Right kidney (tissue), 9 donors: ENCODE measurements at places on chromosomes 1 and 21.
A peak's percentile ranks its signal among the peaks of the same experiment; 100 is the strongest.

- no peak for DNase-seq
Measured at GRCh38 chr1:78408810-78409209, 82.0 kb upstream of the PTGFR start.

DNA sequence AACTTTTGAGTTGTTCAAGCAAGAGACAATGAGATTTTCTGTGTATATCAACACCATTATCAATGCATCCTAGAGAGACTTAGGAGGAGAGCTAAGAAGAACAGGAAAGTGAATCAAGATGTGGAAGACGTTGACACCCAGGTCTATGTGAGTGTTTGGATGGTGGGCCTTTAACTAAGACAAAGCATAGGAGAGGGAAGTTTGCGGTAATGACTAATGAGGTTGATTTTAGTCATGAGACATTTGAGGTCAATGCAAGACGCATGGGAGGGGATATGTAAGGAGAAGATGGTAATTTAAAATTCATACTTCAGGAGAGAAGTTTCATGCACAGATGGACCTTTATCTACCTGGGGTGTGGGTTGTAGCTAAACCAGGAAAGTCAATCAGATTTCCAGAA is 269.6 kb downstream of the VAV3 start:
- DNase-seq = no peak

DNA sequence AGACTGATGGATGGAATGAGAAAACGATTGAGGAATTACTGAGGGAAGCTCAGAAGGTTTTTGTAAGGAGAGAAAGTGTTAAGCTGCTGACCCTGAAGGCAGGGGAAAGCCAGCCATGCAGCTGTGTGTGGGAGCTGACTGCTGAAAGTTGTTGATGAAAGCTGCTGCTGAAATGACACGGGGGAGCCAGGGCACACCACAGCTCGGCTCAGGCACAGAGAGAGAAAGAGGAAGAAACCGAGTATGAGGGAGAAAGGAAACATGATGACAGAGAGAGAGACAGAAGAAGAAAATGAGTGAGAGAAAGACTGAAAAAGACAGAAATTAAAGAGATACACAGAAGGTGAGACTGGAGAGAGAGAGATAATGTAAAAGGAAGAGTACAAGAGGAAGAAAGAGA is 115.5 kb downstream of the LRRC53 start:
- DNase-seq = peak; percentile 52

DNA sequence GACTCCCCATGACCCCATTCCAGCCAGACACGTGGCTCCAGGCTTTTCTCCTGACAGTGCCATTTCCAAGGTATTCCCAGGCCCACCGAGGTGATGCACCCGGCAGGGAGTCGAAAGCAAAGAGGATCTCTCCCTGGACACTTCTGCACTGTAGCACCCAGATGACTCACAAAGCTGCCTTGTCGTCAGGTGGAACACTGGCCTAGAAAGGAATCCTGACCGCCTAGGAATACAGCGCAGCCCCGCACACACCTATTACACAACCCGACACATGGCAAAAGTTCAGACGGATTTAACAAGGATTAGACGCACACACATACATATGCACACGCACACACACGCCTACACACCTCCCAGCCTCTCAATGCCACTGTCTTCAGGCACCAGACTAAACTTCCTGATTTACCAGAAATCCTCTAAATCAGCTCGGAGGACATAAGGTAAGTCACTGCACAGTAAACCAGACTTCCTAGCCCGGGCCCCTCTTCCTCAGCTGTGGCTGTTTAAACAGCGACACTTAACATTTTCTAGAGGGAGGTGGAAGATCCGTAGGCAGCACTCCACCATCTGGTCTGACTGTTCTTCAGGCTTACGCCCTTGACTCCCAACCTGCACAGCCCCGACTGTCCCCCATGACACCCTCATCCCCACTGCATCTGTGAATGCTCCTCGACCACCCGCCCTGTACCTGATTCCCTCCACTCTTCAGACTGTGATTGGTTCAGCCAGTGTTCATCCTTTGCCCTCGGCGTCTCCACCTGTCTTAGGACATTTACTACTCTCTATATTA is 12.7 kb downstream of the FAM89A start:
- no peak for DNase-seq

- DNase-seq = no peak
Measured at GRCh38 chr21:29436143-29436542, 137.4 kb downstream of the BACH1 start.

- no peak for DNase-seq
Measured at GRCh38 chr1:32388641-32389040, 5.6 kb downstream of the BSDC1 start.

GRCh38 chr1:234326497-234327366 is 46.5 kb upstream of the COA6 start:
- DNase-seq = peak; percentile 47
